Psoas muscle (tissue), 8 donors: ENCODE measurements at places on chromosomes 11 and 22. TPM values are rescaled to one million over a fixed set of nuclear protein-coding genes. Genes with fewer than 3 reads are reported as not detected.
A peak's percentile ranks its signal among the peaks of the same experiment; 100 is the strongest.

DNA sequence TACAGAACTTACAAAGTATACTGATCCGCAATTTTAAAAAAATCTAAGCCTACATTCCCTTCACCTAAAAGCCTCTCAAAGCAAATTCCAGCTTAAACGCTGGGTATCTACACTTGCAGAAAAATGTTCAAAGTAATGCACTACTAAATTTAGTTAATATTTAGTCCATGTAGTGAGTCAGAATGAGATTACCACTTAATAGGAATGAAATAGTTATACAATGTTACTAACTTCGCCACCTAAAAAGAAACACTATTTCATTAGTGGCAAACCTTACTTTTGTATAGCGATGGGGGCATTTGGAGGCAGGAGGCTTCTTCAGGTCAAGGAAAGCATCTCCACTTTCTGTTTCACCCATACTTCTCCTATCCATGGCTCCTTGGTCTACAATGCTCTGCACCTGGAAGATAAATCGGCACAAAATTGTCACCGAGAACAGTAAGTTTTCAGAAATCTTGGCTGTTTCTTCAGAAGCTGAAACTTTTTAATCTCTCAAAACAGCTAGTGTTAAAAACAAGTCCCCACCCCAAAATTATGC lies 1.2 kb downstream of the EIF4ENIF1 start:
- DNase-seq, result no peak

- no peak for DNase-seq
These were observed 71.4 kb downstream of the PIWIL3 start for GRCh38 chr22:24703101-24703500.

GRCh38 chr11:117189941-117190544 lies 9.1 kb upstream of the TAGLN start:
- DNase-seq, result no peak

DNA sequence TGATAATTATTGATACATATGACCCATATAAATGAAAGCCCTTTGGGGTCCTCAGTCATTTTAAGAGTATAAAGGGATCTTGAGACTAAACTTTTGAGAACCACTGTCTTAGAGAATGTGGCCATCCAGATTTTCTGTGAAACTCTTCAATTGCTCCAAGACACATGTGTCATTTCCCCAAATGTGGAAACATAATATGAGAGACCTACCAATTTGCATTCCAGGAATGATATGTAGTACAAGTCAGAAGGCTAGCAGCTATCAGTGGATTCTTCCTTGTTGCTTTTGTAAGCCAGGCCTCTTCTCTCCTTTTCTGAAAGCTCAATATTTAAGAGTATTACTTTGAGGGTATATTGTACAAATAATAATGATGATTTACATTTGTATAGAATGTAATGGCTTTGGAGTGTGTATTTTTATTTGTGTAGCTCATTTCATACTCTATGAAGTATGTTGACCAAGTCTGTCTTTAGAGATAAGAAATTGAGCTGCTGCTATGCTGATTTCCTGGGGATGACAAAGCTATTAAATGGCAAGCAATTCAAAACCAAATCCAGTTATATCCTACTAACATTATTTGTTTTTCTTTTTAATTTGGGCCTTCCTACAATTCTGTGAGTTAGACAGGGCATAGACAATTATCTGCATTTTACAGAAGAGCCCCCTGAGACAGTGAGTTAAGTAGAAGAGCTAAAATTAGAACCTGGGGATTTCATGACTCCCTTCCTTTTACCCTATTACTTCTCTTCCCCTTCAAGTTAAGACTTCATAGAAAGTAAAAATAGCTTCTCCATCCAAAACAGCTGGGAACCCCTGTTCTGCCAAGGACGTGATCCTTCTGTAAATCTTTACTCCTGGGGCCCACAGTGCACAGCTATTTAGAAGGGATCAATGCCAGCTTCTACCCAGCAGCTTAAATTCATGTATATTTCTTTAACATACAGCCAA lies 131.9 kb downstream of the WNT11 start:
- DNase-seq, result no peak

DNA sequence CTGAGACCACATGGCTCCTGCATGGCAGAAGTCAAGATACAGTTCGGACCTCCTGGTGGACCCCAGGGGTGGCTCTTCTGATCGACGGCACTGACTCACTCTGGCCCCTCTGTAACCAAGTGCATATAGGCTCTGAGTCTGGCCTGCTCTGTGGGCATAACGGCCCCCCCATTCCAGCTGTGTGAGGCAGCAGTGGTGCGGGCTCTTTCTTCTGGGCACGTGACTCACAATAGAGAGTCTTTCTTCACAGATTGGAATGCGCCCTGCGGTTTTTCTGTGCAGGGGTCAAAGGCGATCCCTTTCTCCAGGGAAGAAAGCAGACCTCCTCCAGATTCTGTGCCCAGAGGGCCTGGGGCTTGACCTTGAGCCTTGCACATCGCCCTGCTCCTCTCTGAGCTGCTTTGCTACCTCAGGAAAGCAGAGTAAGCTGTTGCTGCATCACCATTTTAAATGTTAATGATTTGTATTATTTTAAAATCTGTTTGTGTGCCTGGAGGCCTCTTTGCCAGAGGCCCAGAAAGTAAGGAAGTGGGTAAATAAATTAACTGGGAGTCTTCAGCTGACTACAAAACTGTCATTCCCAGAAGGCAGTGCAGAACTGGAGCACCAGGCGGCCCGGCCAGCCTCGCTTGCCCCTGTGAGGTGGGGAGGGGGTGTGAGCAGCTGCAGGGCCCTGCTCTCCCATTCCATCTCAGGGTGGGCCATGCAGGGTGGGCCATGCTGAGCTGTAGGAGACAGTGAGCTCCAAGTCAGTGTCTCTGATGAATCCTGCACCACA lies 199.0 kb downstream of the GRIK4 start:
- peak; percentile 39 for DNase-seq

GRCh38 chr22:27312966-27313855 lies 488.3 kb downstream of the MN1 start:
- no peak for DNase-seq

- DNase-seq, result no peak
These were observed 4.6 kb upstream of the MAPK11 start for GRCh38 chr22:50274771-50275170.

GRCh38 chr11:90849312-90849711 lies 626.5 kb upstream of the CHORDC1 start:
- DNase-seq, result no peak

GRCh38 chr22:19892257-19892879 lies 37.7 kb upstream of the GNB1L start:
- DNase-seq, result no peak

DNA sequence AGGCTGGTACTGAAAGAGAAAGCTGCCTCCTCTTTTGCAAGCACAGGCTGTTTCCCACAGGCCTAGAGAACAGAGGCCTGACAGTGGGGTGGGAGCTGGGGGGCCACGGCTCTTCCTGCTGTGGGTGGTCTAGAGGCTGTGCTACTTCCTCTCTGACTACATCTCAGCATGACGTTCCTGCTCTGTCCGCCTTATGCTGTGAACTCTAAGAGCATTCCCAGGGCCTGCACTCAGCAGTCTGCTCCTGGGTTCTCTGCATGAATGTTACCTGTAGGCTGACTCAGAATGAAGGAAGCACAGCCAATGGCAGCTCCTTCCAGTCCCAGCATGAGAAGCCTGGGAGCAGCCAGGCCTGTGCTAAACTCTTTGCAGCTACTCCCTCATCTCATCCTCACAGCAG lies 534.3 kb downstream of the NTM start:
- no peak for DNase-seq

DNA sequence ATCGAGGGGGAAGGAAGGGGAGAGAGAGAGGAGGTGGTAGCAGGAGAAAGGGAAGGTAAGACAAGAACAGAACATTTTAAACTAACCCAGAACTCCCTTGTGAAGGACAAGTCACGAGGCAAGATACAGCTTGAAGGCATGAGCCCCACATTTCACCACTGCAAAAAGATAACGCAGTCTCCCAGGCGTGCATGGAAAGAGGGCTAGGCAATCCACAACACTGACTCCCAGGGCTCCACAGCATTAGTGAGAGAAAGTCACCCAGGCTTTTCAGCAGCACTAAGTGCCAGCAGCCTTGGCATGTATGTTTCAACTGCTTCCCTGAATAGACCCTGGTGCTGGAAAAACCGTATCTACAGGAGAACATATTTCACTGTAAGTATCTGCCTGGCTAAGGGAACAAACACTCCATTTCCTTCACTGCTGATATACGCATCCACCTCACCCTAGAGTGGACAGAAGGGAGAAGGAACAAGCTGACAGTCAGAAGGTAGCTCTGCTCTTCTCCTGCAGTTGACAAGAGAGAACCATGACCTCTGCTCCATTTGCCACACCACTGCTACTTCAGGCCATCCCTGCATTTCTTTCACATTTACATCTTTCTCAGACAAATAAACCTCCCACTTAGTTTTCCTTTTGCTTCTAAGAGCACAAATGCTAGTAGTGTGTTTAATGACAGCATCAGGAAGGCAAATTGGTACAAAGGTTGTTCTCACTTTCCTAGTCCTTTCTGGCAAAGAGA lies 87.9 kb downstream of the AMBRA1 start:
- DNase-seq, result no peak

- DNase-seq, result no peak
These were observed 2.0 kb downstream of the C2CD3 start for GRCh38 chr11:74168838-74169237.

C11orf91 gene
- not detected for total RNA-seq

OR5L1 gene
- not detected for total RNA-seq
